Gastroesophageal sphincter (tissue), 4 donors: ENCODE measurements at places on chromosomes 7 and 10. TPM values are rescaled to one million over a fixed set of nuclear protein-coding genes. Genes with fewer than 3 reads are reported as not detected.

DNA sequence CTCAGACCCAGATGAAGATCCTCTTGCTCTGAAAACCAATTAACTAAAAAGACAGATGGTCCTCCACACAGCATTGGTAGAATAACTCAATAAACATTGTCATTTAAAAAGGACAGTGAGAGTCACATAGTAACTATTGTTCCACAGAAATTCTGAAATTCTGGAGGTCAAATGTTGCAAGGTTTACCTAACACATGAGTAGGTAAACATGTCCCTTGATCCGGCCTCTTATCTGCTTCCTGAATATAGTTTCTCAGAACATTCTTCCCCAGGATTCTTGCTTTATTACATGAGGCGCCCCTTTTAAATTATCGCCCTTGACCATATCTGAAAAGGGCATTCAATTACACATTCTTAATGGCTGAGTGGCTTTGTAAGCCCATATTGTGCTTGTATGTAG is 270.7 kb downstream of the SEMA3D start:
- no peak for ATAC-seq

DNA sequence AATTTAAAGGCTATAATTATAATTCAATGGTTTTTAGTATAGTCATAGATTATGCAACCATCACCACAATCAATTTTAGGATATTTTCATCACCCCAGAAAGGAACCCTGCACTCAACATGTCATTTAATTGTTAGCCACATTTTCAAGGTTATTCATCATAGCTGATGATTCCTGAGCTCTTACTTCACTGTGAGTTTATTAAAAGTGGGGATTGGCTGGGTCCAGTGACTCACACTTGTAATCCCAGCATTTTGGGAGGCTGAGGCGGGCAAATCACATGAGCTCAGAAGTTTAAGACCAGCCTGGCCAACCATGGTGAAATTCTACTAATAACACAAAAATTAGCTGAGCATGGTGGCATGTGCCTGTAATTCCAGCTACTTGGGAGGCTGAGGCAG is 787 bp downstream of the CCL26 start:
- ATAC-seq: no peak

- ATAC-seq: no peak
These were observed 15.3 kb downstream of the MRPL32 start for GRCh38 chr7:42947521-42947920.

- ATAC-seq: no peak
These were observed at the start of gene CALHM1 for GRCh38 chr10:103458720-103459119. TSS of gene CALHM1 (minus strand) at chr10:103458900. CDS start at chr10:103458751, 149 bp downstream.

GRCh38 chr10:31152421-31153135 is 120.9 kb upstream of the ZNF438 start:
- no peak for ATAC-seq

Gene GHRHR
- not detected for total RNA-seq

DNA sequence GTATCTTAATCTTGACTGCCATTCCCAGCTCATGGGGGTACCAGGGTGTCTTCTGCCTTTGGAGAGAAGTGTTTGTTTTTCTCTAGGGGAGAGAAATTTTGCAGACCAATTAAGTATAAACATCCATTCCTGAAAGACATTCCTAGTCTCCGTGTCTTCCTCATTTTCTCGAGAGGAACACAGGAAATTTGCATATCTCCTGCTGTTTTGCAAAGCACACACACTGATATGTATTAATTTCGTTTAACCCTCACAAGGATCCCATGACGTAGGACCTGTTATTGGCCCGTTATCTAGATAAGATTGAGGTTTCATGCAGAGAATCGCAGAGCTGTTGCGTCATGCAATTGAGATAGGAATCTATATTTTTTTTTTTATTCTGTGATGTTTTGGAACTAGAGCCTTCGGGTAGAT is 944 bp downstream of the RHBDD2 start:
- no peak for ATAC-seq

GRCh38 chr7:5636914-5637313 is 144.5 kb downstream of the RNF216 start:
- ATAC-seq: peak; percentile 91

DNA sequence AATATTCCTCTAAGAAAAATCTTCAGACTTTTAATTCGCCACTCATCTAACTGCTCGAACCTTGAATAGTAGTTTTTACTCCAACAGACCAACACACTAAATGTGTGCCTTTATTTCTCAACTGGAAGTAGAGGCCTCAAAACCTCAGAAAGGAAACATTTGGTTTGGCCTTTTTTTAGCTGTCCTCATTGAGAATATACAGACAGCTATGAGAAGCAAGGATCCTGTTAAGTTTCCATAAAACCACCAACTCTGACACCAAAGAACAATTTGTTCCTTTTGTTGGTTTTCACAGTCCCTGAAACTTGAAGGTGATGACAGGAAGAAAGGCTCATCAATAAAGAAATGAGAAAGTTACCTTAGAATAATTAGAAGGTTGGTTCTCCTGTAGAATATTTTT is 199.2 kb upstream of the MEOX2 start:
- no peak for ATAC-seq

DNA sequence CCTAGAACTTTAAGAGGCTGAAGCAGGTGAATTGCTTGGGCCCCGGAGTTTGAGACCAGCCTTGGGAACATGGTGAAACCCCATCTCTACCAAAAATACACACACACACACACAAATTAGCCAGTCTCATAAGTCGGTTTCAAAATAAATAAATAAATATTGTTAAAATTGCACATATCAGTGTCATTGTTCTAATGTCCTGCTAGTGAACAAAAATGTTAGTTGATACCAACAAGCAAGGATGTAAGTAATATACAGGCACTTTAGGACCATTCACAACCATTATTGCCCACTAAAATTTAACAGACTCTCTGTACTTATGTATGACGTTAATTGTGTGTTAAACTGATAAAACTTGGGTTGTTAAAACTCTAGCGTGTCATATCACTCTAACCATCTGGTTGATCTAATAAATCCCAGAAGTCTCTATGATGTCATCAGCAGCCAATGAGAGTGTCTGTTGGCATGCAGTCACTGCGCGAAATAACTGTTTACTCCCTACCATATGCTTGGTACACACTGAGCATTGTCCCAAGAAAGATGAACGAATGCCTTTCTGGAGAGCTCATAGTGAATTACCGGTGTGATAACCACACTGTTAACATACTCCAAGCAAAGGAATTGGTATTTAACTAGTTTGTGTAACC is 30.4 kb upstream of the OTUD1 start:
- ATAC-seq: no peak

- ATAC-seq: no peak
These were observed 9.5 kb downstream of the PAX4 start for GRCh38 chr7:127608446-127608845.

DNA sequence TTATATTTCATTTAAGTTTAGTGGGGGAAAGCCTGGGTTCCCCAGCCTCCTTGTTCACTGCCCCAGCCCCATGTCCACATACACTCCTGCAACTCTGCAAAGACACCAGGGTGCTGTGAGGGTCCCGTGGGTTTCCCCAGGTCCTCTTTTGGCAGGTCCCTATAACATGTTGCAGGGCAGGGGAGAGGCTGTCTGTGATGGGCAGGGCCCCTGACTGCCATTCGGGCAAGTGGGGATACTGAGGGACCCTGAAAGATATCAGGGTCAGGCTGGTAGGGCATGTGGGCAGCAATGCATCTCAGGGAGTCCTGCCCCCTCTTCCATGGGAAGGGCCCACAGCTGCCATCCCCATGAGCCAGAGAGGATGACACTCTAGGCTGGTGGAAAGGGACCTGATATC is 28.4 kb downstream of the RASGEF1A start:
- no peak for ATAC-seq

GRCh38 chr7:20450536-20450935 is 119.8 kb downstream of the ITGB8 start:
- ATAC-seq: no peak

DNA sequence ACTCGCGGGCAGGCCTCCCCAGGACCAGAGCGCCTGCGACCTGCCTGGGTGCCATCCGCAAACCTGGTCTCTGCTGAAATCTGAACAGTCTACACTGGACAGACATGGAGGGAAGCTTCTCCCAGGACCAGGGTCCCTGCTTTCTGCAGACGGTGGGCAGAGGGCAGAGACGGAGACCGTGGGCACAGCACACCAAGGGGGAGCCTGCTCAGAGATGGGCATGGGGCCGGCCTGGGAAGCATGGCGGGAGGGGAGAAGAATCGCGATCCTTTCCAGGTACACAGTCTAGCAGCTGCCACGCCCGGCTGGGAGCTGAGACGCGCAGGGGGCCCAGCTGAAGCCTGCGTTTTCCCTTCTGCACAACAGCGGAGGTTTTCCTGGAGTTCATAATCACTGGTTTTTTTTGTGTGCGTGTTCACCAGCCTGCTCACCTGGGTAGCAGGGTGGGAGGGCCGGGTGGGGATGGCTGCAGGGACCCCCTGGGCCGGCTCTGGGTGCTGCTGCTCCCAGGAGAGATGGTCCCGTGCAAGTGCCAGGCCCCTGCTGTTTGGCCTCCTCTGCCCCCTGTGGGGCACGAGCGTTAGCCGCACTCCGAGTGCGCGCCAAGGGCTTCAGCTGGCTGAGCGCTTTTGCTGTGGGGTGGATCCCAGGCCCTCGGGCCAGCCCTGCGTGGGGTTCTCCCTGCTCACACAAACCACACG is 448.8 kb downstream of the DNAJB6 start:
- peak; percentile 11 for ATAC-seq

Gene SLF2
- 22.1 TPM for total RNA-seq

DNA sequence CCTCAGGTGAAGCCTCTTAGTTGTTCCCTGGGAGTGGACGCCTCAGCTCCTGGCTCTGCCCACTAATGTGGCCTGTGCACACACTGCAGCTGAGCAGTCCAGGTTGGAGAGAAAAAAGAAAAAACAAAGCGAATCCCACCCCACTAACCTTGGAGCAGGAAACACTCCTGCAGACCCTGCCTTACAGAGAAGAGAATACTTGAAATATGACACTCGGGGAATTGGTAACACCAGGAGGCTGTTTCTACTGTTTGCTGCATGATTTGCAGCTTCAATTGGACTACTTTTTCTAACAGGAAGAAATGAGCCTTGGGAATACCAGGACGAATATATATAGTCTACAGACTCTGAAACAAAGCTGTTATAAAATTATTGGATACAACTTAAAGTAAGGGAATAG is 22.2 kb downstream of the CDHR3 start:
- no peak for ATAC-seq

DNA sequence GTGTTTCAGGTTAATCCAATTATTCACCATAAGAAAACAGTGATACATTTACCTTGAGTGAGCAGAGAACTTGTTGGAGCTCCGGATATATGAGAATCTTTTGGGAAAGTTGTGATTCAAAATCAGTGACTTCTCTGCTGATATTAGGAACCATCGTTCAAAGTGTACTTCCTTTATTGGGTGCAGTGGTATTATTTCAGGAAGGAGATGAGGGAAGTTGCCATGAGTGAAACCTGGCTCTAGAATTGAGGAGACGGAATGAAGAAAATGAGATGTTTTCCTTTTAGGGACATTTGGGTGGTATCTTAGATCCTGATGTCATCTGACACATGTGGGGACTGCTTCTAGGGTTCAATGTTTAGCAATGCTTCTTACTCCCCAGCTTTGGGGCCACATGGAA is 343.9 kb downstream of the ABCA13 start:
- ATAC-seq: no peak

DNA sequence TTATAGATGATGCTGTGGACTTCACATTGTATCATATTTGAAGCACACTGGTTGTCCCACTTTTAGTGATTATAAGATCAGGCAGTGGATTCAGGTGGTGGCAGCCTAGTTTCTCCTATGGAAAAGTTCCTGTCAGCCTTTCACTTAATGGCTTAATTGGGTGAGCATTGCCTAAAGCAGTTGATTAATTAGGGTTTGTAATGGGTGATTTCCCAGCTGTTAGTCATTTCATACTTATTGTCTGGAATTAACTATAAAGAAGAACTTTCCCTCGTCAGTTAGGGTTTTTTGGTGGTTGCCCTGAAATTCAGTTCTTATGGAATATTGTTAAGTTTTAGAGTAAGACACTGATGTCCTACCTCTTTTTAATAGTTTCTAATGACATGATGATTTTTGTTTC is 78.8 kb downstream of the SLC25A40 start:
- no peak for ATAC-seq

Gene FBXL13
- 1.3 TPM for total RNA-seq

Gene CTNNA3
- total RNA-seq: 19.8 TPM

DNA sequence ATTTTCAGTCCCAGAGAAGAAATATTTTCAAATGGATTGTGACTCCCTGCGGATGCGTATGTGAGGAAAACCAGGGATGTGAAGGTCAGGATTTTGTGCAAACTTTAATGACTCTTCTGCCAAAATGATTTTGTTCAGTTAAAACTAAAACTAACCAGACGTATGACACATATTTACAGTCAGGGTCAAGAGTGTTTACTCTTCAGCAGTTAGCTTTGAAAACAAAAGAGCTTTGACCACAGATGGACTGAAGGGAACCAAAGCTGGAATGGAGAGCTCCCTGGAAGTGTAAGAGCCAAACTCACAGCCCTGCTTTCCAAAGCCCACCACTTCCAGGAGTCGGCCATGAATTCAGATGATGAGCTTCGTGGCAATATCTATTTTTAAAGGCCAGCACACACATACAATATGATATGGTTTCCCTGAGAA is 15.5 kb downstream of the SVIL start:
- peak; percentile 17 for ATAC-seq

DNA sequence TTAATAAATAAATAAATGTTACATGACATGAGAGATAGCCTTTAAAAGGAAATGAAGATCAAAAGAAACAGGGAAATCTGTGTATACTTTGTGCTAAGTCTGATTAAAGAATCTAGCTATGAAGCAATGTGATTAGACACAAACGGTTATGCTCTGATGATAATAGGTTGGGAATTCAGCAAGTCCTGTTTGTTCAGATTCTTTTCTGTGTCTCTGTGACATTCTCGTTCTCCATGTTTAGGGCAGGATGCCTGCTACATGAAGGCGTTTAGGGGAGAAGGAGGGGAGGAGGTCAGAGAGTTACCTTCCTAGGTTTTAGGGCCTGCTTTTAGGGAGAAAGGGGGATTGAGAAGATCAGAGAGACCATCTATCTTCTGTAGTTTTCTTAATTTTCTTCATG is 555.3 kb downstream of the DNAJB9 start:
- ATAC-seq: no peak

DNA sequence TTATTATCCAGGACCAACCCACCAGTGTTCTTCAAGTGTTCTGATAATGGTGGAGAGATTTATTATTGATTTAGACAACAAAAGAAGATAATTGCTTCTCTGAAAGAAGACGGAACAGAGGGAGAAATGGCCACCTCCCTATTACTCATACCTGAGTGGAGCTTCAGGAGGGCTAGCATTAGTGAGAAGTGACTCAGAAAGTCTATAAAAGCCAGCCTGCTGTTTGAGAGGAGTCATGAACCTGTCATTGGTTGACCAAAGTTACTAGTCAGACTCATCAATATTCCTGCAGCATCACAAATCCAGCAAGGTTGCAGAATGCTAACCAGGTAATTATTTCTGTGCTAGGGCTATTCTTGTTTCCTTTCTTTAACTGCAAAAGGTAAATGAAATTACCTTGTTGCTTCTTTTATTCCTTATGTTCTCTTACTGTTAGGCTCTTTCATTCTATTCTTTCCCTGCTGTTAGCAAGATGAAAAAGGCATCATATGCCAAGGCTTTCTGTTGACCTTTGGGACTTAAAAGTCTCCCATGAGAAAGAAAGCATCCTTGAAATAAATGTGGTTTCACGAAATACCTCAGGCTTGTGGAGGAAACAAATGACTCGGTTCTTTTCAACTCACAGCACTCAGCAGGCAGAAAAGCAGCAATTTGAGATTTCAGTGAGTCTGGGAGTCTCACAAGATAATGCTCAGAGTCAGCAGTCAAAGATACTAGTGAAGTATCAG is 256.4 kb upstream of the PHYHIPL start:
- ATAC-seq: no peak
